Esophagus squamous epithelium (tissue), 5 donors: ENCODE measurements at places on chromosomes 6 and 20.

- DNase-seq = no peak
These were observed 116.0 kb downstream of the CRYBG1 start for GRCh38 chr6:106476331-106477105.

DNA sequence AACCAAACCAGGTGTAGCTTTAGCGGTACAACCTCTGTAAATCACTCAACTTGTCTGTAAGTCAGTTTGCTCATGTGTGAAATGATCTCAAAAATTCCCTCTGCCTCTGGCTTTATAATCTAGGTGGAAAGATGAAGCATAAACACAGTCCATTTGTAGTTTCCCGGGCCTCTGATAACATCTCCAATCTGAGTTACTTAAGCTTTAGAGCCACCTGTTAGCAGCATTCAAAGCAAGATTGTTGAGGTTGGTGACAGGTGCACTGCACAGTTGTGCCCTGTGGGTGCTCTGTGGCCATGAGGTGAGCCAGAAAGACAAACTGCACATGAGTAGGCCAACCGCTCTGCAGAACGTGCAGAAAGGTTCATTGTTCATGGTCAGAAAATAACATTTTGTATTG lies 53.7 kb downstream of the MOCS1 start:
- DNase-seq = no peak

- DNase-seq = no peak
These were observed 92.7 kb downstream of the LY86 start for GRCh38 chr6:6681075-6681849.

- DNase-seq = no peak
These were observed 287.6 kb downstream of the ESR1 start for GRCh38 chr6:152094992-152095592.

DNA sequence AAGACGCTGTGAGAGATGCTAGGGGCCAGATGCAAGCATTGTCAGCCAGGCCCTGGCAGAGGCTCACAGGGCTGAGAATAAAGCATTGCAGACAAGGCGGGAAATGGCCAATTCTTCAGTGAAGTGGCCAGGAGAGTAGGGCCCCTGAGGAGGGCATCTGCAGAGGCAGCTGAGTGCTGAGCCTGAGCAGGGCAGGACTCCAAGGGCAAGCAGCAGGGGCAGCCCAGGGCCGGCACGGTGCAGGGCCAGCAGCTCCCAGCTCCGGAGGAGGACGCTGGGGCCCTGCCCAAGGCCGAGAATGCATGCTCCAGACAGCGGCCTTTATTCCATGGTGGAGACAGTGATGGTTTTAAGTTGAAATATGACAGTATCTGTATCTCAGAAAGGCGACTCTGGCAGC lies 305.5 kb downstream of the FOXC1 start:
- DNase-seq = no peak

GRCh38 chr20:40562031-40562430 lies 127.0 kb downstream of the MAFB start:
- no peak for DNase-seq

GRCh38 chr20:6140947-6141346 lies 18.1 kb upstream of the FERMT1 start:
- no peak for DNase-seq

GRCh38 chr6:82337688-82338257 lies 25.8 kb upstream of the TPBG start:
- no peak for DNase-seq

GRCh38 chr6:150865043-150865405 lies 478 bp upstream of the MTHFD1L start:
- DNase-seq = no peak

DNA sequence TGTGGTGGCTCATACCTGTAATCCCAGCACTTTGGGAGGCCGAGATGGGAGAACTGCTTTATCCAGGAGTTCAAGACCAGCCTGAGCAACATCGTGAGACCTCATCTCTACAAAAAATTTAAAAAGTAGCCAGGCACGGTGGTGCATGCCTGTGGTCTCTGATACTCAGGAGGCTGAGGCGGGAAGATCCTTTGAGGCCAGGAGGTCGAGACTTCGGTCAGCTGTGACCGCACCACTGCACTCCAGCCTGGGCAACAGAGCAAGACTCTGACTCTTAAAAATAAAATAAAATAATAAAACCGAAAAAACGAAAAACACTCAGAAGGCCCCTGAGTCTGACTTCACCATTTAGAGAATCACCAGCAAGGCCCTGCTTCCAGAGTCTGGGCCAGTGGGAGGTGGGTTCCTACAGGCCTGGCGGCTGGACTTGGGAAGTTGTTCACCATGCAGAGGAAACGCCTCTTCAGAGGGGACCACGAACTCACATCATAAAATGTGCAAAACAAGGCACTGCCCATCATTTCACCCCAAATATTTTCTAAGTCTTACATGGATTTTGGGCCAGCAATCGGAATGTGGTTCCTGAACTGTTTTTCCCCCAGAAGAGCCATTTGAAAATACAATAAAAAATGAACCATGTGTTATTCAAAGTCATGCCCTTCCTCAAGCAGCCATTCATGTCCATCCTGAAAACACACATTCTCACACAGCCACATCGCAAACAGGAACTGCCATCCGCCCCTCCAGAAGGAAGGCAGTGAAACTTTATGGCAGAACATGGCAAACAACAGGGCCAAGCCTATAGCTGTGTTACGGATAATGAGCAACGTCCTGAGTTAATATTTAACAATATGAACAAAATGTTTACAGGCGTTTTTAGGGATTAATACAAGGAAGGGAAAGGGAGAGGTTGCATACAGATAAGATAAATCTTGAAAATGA lies 57.8 kb downstream of the SLC22A23 start:
- no peak for DNase-seq

DNA sequence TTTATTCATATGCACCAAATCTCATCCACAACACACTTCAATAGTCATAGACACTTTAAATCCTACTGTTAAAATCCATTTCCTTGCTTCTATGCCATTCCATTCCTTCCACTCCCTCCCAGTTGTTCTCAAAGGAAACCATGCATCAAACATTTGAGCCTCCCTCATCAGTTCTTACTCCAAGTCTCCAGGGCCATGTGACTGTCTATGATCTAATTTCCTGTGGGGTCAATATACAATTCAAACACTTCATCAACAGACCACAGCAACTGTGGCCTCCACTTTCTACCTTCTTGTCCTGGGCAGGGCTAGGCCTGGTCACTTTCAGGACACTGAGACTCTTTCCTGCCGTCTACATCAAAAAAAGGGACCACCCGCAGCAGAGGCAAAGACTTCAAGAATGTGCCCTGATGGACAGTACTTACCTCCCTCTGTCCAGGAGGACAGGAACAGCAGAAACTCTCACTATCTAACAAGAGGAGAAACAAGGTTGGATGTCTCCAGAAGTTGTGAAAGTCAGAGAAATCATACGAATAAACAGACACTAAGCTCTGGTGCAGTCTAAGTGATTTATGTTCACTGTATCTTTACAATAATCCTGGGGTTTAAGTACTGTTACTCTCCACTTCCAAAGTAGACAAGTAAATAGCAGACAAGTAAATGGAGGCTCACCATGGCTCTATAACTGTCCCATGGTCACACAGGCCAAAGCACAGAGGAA lies 160.2 kb downstream of the QRSL1 start:
- no peak for DNase-seq

DNA sequence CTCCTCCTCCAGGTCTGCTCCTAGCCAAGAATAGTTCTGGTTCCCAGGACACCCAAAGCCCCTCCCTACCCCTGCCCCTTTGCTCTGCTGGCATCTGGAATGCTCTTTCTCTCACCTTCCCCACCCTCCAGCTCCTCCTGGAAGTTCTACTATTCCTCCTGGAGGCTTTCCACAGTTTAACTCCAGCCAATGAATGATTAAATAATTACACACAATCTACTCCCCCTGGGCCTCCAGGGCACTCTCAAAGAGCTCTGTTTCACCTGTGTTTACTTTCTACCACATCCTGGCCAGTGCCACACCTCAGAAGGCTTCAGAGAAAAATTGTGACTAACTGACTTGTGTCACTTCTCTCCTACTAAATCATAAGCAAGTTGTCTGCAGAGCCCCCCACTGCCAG lies 36.2 kb downstream of the GCM1 start:
- DNase-seq = no peak

- no peak for DNase-seq
These were observed 20.0 kb upstream of the TXLNB start for GRCh38 chr6:139311831-139312230.

DNA sequence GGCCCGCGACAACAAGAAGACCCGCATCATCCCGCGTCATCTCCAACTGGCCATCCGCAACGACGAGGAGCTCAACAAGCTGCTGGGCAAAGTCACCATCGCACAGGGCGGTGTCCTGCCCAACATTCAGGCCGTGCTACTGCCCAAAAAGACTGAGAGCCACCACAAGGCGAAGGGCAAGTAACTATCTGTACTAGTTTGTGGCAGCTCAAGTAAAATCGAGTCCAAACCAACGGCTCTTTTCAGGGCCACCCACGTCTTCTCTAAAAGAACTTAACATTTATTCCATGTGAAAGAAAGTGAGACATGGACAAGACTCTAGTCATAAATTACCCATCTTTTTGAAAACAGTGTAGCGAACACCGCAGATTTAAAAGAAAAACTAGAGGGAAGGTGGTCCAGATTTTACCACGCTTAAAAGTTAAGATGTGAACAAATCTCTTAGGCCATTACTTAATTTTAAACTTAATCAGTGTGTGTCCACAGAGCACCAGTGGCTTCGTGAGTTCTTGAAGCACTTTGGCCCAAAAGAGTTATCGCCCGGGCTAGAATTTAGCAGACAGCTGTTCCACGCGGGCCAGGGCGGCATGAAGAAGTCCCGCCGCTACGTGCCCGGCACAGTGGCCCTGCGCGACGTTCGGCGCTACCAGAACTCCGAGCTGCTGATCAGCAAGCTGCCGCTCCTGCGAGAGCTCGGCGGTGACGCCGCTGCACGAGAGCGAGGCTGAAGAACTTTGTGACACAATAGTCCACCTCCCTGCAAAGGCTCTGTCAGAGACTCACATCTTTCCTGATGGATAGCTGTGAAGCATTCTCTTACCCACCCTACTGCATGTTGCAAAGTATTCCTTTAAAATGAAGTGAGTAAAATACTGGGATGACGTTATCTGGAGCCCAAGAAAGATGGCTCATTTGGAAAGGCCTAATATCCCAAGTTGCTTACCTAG lies 113.9 kb upstream of the PRSS16 start:
- peak; percentile 37 for DNase-seq

- DNase-seq = no peak
These were observed 179.5 kb upstream of the AKAP12 start for GRCh38 chr6:151060096-151060765.

DNA sequence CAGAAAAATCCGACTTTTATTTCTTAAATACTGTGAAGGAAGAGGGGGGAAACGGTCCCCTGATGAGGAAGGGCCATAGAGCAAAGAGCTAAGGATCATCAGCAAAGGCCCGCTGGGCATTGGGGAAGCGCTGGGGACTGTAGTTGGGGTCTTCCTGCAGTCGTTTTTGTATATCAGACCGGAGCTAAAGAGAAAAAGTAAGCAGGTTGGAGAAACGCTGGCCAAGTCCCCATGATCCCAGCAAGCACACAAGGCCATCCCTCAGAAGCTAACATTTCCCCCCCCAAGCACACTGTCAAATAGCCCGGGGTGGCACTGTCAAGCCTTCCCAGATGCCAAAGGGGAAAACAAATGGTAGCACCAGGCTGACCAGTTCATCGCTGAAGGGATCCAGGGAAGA lies 13.4 kb downstream of the BAG6 start:
- no peak for DNase-seq

DNA sequence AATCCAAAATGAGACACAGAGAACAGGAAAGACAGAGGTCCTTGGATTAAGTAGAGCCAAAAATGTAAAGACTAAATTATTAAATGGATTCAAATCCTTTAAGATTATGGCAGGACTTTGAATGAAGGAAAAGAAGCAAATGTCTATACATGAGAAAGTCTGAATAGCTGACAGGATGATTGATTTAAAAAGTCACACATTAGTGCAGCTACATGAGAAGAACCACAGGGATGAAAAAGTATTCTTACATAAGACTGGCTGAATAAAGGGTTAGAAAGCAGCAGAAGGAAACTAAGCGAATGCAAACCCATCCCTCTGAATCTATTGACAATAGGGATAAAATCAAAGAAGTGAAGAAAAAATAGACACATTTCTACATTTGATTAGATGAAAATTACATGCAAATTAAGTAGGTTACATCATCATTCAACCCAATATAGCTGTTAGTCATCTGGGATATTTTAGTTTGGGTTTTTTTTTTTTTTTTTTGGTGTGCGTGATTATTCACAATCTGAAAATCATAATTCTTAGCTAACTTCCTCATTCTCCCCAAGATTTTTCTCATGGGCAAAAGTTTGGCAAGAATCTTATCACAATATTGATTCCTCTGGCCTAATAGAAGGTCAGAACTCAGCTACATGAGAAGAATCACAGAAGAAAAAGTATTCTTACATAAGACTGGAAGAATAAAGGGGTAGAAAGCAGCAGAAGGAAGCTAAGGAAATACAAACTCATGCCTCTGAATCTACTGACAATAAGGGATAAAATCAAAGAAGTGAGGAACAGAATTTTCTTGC lies 845.4 kb downstream of the HACE1 start:
- DNase-seq = no peak

DNA sequence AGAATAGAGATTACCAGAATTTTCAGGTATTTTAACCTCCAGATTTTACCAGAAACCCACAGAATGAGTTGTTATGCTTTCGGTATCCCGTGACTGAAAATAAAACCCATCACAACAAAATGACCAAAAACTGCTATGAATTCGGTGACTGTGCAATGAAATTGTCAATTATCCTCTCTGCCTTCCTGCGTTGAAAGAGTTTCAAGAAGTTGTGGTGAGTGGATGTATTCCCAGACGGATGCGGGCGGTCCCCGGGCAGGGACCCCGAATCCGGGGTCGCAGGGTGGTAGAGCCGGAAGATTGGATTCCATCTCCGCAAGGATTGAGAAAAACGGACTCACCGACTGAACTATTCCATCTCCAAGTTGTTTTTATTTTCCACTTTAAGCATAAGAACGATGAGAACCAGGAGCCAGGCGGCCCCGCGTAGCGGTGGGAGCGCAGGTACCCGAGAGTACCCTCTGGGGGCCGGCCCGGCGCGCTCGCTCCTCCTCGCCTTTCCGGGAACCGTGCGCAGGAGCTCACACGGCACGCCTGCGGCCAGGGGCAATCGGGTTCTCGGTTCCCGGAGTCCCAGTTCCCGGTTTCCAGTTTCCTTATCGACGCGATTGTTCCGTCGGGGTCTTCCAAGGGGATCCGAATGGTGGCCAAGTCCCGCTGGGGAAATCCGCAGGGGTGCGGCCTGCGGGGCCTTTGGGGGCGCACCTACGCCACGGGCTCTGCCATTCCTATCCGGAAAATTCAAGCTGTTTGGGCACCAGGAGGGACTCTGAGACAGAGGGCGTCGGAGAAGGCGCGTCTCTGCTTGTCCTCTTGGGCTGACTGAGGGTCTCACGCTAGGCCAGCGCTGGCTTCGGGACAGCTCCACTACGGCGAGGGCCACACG lies 104.9 kb upstream of the PRDM1 start:
- no peak for DNase-seq
